HFFc6 (cell line): ENCODE measurements at places on chromosomes 3 and 15.

GRCh38 chr3:41297750-41298149, 98.4 kb downstream of the CTNNB1 start:
- peaks cover 5% of the 10 kb centered on the region; the same call in 1 of the 2 replicates for H3K27me3 ChIP-seq
- no peaks in the 10 kb centered on the region for H3K36me3 ChIP-seq
- no peak overlapping the region for H3K27ac ChIP-seq
- no peaks in the 10 kb centered on the region for H3K4me1 ChIP-seq
- H3K4me3 ChIP-seq: no peak overlapping the region

- no peaks in the 10 kb centered on the region; the same call in 1 of the 2 replicates for H3K27me3 ChIP-seq
- DNase-seq: no peak
- H3K4me1 ChIP-seq: peaks cover 18% of the 10 kb centered on the region
- H3K4me3 ChIP-seq: no peak overlapping the region
- H3K27ac ChIP-seq: no peak overlapping the region
Observed at GRCh38 chr3:110612045-110612444, 459.6 kb upstream of the NECTIN3 start.

- peaks cover 5% of the 10 kb centered on the region for H3K27me3 ChIP-seq
- peak; percentile 19 for DNase-seq
- H3K27ac ChIP-seq: no peak overlapping the region; the same call in 1 of the 2 replicates
Observed at GRCh38 chr3:127151992-127152650, 40.8 kb upstream of the PRR23E start.

DNA sequence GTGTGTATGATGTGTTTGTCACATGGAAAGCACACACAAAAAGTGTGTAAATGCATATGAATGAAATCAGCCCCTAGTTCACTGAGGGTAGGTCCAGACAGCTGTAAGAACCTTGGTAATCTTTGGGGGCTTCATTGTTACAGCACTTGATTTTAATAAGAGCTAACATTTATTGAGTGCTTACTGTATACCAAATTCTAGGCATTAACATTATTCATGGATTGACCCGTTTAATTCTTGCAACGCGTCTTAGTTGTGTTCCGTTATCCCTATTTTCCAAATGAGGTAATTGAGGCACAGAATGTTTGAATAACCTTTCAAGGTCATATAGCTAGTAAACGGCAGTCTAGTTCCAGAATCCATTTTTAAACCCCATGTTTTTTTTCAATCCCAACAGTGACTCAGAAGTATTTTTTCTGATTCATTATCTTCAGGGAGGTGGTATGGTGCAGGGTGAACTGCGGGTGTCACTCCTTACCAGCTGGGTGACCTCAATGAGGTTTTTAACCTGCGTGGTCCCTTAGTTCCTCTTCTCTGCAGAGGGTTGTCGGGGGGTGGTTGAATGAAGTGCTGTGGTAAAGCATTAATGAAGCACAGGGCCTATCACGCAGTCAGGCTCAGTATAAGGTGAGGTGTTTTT, 14.2 kb downstream of the RAB8B start:
- H3K4me1 ChIP-seq: peaks cover 44% of the 10 kb centered on the region
- H3K27ac ChIP-seq: no peak overlapping the region; the same call in 1 of the 2 replicates
- DNase-seq: peak; percentile 37
- H3K36me3 ChIP-seq: peaks cover 17% of the 10 kb centered on the region

GRCh38 chr15:45377609-45378148, 665 bp downstream of the GATM start:
- H3K27me3 ChIP-seq: peaks cover 33% of the 10 kb centered on the region
- peak overlapping the region; percentile 63 for H3K4me3 ChIP-seq
- no peak overlapping the region for H3K27ac ChIP-seq
- peaks cover 9% of the 10 kb centered on the region; the same call in 1 of the 2 replicates for H3K4me1 ChIP-seq

- H3K4me1 ChIP-seq: no peaks in the 10 kb centered on the region
- no peak overlapping the region for H3K4me3 ChIP-seq
- no peak overlapping the region for H3K27ac ChIP-seq
- no peaks in the 10 kb centered on the region; the same call in 1 of the 2 replicates for H3K27me3 ChIP-seq
Observed at GRCh38 chr3:31829826-31830426, 151.1 kb downstream of the OSBPL10 start.

DNA sequence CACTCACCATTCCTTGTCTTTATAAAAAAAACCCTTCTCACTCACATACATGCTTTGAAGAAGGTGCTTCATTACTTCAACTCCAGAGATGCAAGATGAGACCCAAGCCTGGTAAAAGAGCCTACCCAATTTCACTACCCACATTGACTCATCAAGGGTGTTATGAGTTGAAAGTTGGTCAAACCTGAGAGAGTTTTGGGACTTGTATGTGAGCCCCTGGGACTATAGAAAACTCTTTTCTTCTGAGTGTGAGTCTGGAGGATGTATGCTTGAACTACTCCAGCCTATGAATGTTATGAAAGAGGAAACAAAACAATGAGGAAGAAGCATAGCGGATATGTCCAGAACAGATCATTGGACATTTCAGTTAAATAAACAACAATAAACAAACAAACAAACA, 106.5 kb upstream of the SATB1 start:
- H3K4me3 ChIP-seq: no peak overlapping the region
- no peak overlapping the region for H3K27ac ChIP-seq
- DNase-seq: no peak
- no peaks in the 10 kb centered on the region; the same call in 1 of the 2 replicates for H3K27me3 ChIP-seq
- H3K4me1 ChIP-seq: no peaks in the 10 kb centered on the region
- H3K36me3 ChIP-seq: no peaks in the 10 kb centered on the region; the same call in 1 of the 2 replicates

DNA sequence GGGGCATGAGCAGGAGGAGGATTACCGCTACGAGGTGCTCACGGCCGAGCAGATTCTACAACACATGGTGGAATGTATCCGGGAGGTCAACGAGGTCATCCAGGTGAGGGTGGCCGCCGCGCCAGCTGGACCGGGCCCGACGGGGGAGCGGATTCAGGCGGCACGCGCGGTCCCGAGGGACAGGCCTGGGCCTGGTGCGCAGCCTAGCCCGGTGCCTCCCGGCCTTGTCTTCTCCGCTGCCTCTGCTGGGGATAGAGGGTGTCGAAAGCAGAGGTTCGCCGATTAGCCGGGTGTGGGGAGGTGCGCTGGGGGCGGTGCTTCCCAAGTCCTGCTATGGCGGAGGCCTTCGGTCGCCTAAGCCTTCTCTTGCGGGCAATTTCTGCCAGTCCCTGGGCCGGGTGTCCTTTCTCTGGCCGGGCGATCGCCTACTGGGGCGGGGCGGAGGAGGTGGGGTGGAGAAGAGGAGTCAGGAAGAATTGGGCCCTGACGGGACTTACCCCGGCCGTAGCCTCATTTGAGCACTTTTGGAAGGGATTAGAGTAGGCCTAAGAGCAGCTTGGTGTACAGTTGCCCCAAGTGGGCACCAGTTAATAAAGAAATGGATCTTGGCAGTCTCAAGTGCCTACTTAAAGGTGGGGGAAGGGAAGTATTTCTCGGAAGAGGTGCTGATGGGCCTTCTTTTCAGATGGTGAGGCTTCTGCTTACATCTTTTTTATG, 940 bp downstream of the ARIH1 start:
- peak; percentile 66 for DNase-seq
- H3K4me1 ChIP-seq: peaks cover 38% of the 10 kb centered on the region

- H3K4me3 ChIP-seq: no peak overlapping the region
- no peak for DNase-seq
- H3K36me3 ChIP-seq: no peaks in the 10 kb centered on the region
- H3K27me3 ChIP-seq: peaks cover under 1% of the 10 kb centered on the region
- no peak overlapping the region for H3K27ac ChIP-seq
Observed at GRCh38 chr15:101019366-101019896, 100.3 kb downstream of the LRRK1 start.
